ENCODE measurements at places on chromosomes 1 and 21.

DNA sequence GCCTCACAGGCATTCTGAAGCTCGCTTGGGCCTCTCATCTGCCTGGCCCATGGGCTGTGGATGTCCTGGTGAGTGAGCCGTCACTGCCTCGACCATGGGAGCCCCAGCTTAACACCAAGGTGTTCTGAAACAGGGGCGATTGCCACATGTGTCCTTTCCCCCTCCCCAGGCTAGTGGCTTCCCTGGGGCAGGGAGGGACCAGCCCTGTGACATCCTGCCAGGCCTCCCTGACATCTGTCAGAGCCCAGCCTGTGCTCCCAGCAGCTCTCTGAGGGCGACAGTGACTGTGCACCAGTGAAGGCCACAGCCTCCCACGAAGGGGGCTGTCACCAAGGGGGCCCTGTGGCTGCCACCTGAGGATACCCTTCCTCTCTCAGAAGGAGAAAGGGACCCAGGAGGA is 35.9 kb upstream of the CCDC27 start:
- no peak for DNase-seq

- DNase-seq: no peak
Measured at GRCh38 chr1:6299557-6300165, 38.8 kb upstream of the GPR153 start.

DNA sequence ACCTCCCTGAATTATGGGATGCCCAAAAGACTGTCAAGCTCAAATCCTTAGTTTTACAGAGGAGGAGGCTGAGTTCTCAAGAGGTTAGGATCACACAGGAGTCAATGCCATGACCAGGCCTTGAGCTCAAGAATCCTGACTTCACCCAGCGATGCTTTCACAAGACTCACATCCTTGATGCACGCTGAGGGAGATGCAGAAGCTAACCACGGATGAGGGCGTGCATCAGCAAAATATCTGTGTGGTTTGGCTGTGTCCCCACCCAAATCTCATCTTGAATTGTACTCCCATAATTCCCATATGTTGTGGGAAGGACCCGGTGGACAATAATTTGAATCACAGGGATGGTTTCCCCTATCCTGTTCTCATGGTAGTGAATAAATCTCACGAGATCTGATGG is 133.2 kb downstream of the KCNJ6 start:
- no peak for DNase-seq

DNA sequence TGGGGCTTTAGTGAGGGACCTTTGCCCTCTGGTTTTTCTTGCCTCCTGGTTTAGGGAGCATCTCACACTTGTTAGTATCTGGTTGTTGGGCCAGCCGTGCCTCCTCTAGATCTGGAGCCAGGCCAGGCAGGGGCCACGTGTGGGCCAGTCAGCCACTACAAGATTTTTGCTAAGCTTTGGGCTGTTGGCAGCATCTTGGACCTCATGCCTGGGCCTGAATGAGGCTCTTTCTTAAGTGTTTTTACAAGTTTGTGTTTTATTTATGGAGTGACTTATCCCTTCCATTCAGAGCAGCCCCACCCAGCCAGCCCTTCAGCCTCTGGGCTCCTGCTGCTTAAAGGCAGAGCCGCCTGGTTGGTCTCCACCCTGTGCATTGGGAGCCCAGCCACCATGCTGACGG is 1.6 kb upstream of the SH3BGRL3 start:
- DNase-seq: no peak

DNA sequence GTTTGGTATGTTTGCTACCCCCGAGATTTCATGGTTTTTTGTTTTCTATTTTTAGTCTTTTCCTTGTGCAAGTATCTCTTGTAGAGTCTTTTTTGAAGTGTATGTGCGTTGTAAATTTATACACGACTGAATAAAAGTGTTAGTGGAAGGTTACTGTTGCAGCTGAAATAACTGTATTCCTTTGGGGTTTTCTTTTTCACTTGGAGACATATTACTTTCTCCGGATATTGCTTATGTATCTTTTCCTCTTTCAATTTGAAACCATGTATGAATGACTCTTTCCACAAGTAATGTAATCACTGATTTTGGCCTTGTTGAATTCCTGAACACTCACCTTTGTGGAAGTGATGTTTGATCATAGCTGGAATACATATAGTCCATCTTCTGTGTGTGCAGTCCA is 956 bp downstream of the URB2 start:
- no peak for DNase-seq

- DNase-seq: no peak
Measured at GRCh38 chr1:31856140-31856539, 40.3 kb upstream of the SPOCD1 start.

DNA sequence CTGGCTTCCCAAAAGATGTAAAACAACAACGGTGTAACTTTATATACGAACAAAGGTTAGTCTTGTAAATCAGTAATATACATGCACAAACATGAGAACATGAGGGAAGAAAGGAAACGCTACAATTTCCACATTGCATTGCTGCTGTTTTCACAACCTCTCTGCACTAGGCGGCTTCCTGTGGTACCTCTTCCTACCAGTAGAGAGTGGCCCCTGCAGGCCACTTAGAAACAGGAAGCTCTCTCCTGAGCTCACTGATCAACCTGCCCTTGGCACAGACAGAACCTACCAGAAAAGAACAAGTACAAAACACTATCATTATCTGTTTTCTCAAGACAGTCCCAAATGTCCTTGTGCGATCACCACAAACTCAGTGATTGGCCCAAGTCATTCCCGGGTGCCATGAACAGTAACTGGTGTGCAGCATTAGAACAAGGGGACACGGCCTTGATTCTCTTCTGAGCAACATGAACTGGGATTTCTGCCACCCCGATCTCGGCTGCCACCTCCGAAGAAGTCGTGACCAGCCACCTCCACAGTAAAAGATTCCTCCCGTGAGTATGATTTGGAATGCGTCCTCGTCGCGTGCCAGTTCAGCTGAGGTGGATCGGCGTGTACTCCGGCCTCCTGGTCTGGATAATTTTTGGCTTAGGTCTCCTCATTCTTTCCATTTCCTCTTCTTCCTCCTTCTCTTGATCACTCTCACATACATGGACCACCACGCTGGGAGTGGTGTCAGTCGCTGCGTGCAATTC is 5.7 kb upstream of the KCNE1 start:
- DNase-seq: no peak

DNA sequence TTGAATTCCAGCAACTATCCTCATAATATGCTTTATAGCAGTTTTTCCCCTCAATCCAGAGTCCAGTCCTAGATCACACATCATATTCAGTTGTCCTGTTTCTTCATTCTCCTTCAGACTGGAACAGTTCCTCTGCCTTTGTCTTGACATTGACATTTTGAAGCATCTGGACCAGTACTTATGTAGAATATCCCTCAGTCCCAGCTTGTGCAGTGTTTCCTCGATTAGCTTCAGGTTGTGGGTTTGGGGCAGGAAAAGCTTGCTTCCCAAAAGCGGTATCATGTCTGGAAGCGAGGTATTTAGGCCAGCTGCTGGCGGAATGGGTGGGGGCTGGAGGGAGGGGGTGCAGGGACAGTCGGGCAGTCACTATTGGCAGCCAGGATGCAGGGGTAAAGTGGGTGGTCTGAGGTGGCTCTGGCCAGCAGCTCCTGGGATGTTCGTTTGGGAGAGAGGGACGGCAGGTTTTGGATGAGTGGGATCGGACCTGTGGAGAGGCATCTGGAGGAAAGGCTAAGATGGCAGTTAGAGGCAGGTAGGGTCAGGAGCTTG is 6.5 kb downstream of the THEMIS2 start:
- no peak for DNase-seq

- peak; percentile 31 for DNase-seq
Measured at GRCh38 chr1:153277852-153278251, 18.4 kb downstream of the LORICRIN start.

DNA sequence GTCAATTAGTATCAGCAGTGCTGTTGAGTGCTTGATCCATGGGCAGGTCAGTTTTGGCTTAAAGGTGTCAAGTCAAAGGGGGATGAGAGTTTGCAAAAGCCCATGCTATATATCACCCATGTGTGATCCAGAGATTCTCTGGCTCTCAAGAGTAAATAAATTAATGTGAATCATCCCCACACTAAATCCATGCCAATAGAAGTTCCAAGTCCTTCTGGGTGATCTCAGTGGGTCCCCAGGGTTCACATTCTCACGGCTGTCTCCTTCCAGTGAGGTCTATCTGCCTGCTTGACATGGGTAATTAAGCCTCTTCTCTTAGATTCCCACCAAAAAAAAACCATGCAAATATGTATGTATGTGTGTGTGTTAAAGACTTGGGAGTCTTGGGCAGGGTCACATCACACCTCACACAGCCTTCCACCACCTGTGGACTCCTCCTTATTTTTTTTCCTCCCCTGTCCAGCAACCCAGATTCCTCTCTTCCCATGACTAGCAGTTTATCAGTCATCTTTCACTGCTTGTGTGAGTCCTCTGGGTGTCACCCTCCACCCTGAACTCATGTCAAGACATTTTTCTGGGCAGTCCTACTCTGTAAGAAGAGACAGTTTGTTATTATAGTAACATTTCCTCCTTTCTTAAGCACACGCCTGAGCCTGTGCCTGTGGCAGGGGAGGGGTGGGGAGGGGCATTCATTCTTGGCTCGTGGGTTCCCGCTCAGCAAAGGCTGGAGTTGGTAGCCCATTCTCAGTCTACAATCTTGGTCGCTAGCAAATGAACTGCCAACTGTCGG is 14.3 kb upstream of the S100A11 start:
- DNase-seq: no peak

GRCh38 chr1:68128820-68129219 is 78.4 kb upstream of the DIRAS3 start:
- DNase-seq: no peak

- no peak for DNase-seq
Measured at GRCh38 chr1:214524824-214525223, 26.6 kb downstream of the PTPN14 start.

- DNase-seq: no peak
Measured at GRCh38 chr1:167601442-167602383, 28.3 kb upstream of the RCSD1 start.

- peak; percentile 11 for DNase-seq
Measured at GRCh38 chr21:39669485-39669884, 56.7 kb downstream of the B3GALT5 start.

DNA sequence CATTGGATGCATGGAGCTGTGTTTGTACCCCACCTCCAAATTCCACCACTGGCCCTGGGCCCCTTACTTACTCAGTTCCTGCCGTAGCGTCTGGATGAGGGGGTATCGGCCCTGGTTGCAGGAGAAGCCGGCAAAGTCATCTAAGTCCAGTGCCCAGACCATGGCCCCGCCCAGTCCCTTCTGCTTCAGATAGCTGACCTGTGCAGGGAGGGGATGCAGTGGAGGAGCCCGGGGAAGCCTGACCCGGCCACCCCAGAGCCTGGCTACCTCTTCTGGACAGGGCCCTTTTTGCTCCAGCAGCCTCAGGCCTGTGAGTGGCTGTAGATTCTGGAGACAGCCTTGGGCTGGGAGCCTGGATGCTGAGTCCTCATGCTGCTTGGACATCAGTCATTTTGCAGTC is 11.8 kb downstream of the CHIT1 start:
- DNase-seq: no peak

DNA sequence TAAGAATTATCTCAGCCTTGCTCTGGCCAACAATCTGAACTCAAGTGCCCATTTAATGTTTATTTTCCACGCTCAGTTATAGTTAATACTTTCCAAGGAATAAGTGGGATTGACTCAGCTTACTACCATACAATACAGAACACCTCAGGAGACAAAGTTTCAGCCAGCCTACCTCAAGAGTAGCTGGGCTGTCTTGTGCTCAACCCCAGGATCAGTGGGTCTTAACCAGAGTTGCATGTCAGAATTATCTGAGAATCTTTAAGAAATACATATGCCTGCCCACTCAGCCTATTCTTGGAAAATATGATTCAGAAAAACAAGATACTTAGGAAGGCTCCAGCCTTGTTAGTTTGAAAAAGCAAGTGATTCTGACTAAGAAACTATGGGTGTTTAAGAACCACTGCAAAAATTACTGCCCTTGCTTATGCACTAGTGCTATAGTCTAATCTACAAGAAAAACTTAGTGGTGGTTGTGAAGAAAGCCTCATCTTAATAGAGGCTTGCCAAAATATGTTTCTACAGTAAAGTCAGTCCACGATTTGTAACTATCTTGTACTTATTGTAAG is 20.4 kb downstream of the CDC7 start:
- no peak for DNase-seq

- no peak for DNase-seq
Measured at GRCh38 chr1:27990920-27991537, 31.3 kb downstream of the XKR8 start.

DNA sequence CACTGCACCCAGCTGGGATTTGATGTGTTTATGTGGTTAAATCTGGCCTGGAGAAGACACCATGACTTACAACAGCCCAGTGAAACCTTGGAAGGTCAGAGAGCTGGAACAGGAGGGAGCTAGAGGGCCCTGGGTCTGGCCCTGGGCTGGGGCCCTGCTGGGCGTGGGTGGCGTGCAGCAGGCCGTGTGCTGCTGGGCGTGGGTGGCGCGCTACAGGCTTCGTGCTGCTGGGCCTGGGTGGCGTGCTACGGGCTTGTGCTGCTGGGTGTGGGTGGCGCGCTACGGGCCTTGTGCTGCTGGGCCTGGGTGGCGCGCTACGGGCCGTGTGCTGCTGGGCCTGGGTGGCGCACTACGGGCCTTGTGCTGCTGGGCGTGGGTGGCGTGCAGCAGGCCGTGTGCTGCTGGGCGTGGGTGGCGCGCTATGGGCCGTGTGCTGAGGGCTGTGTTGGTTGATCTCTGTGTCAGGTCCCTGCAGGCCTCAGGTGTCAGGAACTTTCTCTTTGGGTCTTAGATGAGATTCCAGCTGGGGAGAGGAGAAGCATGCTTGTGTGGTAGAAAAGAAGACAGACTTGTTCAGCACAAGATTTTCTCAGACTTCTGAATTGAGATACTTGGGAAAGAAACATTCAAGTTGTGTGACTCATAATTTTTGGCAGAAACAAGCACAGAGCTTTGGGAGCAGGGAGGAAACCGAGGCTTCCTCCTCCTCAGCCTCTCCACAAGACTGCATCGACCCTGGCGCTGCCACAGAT is 66.0 kb downstream of the COL18A1 start:
- no peak for DNase-seq

- no peak for DNase-seq
Measured at GRCh38 chr1:231596337-231596791, 30.2 kb upstream of the DISC1 start.

DNA sequence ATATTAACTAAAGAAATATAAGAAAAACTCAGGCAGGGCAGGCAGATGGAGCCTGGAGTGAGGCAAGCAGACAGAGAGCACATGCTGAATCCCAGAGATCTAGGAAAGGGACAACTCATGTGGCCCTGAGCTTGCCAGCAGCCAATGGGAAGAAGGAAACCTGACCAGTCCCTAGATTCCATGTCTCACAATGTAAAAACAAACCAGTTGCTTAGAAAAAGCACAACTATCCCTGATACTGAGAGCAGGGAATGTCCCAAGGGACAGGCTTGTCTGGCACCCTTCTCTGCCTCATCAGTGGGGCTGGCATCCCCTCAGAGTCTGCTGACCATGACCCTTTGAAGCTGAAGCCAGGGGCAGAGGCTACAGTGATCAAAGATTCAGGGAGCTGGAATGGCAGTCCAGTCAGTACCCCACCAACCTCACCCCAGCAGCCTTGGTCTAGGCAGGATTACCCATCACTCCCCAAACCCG is 27.8 kb downstream of the HSPG2 start:
- DNase-seq: no peak

GRCh38 chr1:181135437-181135731 is 46.9 kb downstream of the IER5 start:
- peak; percentile 83 for DNase-seq

- no peak for DNase-seq
Measured at GRCh38 chr1:80023358-80023757, 1016.8 kb upstream of the ADGRL4 start.

GRCh38 chr21:25944672-25945213 is 210.0 kb downstream of the GABPA start:
- DNase-seq: no peak

Measured in NCI-H526 treated with DMSO at 0.1 percent for 48 hours (cell line).